GM19239 (cell line): ENCODE measurements at places on chromosomes 3 and 15.

GRCh38 chr3:10882851-10883250 lies 66.8 kb downstream of the SLC6A11 start:
- no peak for DNase-seq

DNA sequence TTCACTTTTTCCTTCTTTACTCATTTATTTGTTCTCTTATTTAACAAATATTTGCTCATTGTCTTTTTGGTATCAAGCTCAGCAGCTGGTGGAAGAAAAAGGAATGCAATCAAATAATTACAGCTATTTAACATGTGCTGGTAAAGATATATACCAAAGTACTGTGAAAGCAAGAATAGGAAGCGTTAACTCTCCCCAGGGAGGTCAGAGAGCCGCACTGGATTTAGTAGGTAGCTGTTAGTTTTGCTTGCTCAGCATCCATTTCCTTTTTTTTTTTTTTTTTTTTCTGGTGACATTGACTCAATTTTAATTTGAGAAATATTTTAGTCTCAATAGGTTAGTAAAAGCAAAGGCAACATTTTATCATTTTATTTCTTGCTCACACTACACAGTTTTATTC lies 308.5 kb upstream of the MDFIC2 start:
- DNase-seq: no peak

- DNase-seq: no peak
Observed at GRCh38 chr3:13243586-13243985, 170.4 kb upstream of the IQSEC1 start.

DNA sequence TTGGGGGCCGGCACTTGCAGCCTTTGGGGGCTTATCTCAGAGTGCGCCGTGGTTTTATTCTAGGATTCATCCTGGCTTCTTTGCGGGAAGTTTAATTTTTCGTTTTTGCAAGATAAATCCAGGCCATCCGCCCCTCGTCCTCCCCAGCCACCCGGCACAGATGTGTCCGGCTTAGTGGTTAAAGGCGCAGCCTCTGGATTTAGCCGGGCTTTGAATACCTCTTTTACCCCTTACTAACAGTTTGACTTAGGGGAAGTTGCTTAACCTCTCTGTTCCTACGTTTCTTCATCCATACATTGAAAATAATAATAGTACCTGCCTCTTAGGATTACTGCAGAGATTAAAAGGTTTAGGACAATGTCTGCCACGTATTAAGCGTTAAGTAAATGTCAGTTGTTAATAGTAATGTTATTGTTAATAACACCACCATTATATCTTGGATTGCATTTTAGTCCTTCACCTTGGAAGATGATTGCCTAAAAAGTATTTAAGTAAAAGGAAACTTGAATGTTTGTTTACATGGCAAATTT lies 714 bp downstream of the ECT2 start:
- no peak for DNase-seq

DNA sequence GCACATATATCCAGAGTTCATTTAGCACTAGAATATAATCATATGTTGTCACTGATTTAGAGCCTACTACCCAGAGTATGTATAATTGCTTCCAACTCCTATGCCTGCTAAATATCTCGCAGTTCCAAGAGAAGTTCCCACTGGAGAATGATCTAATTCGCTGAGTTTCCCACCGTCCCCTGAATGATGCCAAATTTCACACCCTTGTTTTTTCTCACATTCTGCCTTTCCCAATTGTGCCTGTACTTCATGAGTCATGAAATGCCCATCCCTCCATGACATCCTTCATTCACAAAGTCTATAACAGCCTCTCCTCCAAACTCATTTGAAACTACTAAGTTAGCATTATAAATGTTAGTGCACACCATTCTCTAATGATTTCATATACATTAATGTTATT lies 177.2 kb downstream of the CBLB start:
- DNase-seq: no peak
